ENCODE measurements at places on chromosomes 3 and 15. TPM values are rescaled to one million over a fixed set of nuclear protein-coding genes. Genes with fewer than 3 reads are reported as not detected.

FES gene
- 4.7 TPM for total RNA-seq

NAALADL2 gene
- total RNA-seq: 0.55 TPM

CTSH gene
- 8.5 TPM for total RNA-seq

GRCh38 chr15:49645941-49646340, 25.1 kb downstream of the DTWD1 start:
- no peak for DNase-seq

DNA sequence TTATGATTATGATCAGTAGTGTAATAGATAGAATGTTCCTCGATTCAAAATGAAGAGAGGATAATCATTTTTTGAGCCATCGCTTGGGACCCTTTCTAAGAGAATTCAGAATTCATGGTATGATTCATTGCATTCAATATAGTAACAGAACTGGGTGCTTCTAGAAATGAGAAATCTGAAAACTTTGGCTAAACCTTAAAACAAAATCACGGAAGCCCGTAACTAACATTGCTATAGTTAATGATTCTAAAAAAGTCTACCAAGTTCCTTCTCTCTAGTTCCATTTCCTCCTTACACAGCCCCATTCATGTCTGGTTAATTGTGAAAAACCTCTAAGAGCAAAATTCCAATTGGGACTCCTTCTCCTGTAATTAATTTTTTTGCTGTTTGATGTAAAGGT, 217.1 kb downstream of the GBE1 start:
- DNase-seq: no peak

Measured in T-cell (primary cell).